ENCODE measurements at places on chromosomes 12 and 14.

- DNase-seq: peak; percentile 55
Observed at GRCh38 chr14:106694638-106695393, 1168.4 kb downstream of the TMEM121 start.

- DNase-seq: no peak
Observed at GRCh38 chr12:132159555-132160003, 15.3 kb downstream of the NOC4L start.

GRCh38 chr12:113473942-113474341 lies 2.3 kb upstream of the LHX5 start:
- no peak for DNase-seq

DNA sequence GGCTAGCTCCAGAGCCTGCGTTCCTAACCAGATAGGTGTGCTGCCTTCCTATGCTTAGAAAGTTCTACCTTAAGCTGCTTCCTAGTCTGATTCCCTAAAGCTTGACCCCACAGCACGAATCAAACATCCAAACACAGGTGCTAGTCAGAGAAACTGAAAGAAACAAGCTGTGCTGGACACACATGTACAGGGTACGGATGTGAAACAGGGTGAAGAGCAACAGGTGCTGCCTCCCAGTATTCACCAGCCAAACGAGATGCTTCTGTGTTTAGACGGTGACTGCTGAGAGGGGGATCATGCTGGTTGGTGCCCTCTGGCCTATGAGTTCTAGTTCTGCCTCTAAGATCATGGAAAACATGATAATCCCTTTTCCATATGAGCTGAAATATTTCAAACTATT lies 105.3 kb downstream of the GRIP1 start:
- no peak for DNase-seq

GRCh38 chr14:102951034-102951433 lies 28.6 kb downstream of the AMN start:
- DNase-seq: no peak

DNA sequence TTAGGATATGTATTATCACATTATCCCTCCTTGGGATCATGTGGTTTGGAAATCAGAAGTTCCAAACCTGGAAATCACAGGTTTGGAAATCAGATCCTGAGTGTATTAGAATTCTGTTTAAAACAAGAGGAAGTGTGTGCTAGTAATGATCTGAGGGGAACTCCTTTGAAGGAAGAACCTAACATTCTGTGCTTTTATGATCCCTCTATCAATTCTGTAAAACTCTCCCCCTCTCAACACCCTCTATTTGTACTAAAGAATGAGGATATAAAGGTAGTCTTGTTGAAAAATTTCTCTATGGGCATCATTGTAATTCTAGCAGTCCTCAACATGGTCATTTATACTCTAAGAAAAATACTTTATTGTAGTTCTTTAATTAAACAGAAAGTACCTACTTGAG lies 97.4 kb downstream of the SRGAP1 start:
- DNase-seq: no peak

GRCh38 chr12:3427956-3428355 lies 63.0 kb upstream of the PRMT8 start:
- no peak for DNase-seq

GRCh38 chr12:97466000-97466399 lies 3.4 kb downstream of the RMST start:
- no peak for DNase-seq

DNA sequence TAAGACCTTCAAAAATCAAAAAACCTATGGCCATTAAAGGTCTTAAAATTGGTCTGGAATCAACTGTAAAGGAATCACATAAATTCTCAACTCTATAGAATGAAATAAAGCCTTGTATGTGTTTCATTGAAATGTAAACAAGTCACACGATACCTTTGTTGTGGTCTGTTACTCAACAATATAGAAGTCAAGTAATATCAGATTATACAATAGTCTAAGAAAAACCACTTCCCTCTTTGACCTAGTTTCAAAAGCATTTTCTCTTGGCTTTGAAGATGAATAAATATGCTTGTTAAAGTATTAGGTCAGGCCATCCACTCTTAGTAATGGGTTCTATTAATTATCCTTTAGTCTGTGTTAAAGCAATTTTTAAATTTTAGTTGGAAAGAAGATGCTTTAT lies 79.8 kb upstream of the DIO2 start:
- DNase-seq: no peak

DNA sequence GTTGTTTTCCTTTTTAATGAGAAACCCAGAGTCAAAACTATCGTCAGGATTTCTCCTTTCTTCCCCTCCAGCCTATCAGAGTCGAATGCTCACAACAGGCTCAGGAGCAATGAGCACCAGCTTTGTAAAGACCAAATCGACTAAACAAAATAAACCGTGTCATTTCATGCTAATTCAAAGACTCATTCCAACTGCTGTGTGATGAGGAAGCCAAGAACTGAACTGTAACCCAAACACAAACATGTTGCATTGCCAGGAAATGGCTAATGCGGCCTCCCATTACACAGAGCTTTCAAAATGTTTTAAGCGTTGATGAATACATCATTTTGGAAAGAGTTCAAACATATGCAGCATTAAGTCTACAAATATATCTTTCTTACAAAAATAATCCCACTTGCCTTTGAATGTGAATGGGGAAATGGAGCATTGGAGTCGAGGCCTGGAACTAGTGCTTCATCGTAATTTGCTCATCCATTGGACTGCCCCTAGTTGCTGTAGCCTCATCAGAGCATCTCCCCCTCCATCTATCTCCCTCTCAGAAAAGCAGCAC lies 349.5 kb downstream of the GXYLT1 start:
- no peak for DNase-seq

- DNase-seq: no peak
Observed at GRCh38 chr12:49483619-49484018, 55.2 kb upstream of the KCNH3 start.

DNA sequence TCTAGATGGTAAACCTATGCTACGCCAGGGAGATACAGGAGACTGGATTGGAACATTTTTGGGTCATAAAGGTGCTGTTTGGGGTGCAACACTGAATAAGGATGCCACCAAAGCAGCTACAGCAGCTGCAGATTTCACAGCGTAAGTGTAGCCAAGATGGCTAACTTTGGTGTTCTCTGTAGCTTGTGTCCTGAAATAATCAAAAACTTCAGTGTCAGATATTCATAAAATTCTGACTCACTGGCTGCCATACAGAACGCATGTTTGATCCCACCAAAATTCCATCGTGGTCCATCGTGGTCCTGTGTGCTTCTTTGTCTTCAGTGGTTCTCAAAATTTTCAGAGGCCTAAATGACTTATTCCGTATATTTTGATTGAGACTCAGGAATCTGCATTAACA lies 1.3 kb downstream of the STRAP start:
- no peak for DNase-seq

- no peak for DNase-seq
Observed at GRCh38 chr12:12745576-12746211, 28.5 kb downstream of the CDKN1B start.

DNA sequence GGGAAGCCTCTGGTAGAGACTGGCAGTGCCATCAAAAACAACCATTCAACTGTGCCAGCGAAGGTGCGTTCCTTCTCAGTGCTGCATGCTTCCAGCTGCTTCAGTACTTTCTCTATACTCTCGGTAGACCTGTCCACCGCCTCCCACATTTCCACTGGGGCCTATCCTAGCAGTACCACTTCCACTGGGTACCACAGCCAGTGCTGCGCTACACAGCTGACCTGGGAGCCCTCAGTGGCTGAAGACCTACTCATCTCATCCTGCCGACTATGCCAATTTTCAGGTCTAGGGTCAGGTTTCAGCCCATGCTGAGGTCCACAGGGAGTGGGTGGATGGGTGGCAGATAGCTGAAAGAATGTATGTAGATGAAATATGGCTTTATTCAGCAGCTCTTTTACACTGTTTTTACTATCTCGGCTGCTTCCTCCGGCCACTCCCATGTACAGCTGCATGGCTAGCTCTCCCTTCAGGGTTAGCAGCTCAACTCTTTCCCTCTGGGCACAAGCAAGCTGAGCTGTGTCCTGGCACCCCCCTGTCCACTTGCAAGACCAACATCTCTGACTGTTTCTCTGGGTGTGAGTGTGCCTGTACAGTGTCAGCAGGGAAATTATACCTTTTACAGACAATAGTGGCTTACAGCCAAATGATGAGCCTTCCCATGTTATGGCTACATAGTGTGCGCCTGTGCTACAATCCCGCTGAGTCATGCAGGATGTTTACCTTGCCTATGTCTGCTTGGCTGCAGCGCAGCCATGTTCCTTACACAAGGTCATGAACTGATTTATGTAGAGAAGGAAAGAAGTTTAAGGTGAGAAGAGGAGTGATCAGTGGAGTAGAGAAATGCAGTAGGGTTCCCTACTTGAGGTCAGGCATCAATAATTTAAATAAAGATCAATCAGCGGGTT lies 125.7 kb upstream of the DDHD1 start:
- DNase-seq: no peak

GRCh38 chr12:95862038-95862437 lies 3.3 kb downstream of the SNRPF start:
- DNase-seq: no peak

DNA sequence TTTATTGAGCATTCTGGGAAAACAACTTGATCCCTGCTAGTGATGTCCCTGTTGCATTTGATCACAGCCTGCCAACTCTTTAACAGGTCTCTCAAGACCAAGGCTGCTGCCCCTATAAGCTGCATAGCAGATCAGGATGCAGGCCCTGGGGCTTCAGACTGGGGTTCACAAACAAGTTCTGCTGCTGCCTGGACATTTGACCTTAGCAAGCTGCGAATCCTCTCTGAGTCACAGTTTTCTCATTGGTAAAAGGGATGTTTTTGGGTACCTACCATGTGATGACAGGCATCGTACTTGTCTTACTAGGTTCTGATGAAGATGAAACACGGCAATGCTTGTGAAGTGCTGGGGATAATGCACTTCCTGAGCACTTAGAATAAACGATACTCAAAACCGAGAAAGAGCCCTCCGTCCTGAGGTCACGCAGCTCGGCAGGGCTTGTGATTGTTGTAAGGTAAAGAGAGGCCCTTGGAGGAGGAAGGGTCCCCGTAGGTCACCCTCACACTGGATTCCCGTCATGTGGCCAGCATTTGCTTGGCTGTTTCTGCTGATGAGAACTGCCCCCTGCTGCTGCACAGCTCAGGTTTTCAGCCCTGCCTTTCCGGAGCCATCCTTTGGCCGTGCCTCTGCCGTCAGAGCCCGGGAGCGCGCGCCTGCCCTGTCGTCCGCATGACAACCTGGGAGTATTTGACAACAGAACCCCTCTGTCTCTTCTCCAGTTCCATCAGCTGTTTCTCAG lies 39.1 kb downstream of the TSPAN9 start:
- DNase-seq: no peak

DNA sequence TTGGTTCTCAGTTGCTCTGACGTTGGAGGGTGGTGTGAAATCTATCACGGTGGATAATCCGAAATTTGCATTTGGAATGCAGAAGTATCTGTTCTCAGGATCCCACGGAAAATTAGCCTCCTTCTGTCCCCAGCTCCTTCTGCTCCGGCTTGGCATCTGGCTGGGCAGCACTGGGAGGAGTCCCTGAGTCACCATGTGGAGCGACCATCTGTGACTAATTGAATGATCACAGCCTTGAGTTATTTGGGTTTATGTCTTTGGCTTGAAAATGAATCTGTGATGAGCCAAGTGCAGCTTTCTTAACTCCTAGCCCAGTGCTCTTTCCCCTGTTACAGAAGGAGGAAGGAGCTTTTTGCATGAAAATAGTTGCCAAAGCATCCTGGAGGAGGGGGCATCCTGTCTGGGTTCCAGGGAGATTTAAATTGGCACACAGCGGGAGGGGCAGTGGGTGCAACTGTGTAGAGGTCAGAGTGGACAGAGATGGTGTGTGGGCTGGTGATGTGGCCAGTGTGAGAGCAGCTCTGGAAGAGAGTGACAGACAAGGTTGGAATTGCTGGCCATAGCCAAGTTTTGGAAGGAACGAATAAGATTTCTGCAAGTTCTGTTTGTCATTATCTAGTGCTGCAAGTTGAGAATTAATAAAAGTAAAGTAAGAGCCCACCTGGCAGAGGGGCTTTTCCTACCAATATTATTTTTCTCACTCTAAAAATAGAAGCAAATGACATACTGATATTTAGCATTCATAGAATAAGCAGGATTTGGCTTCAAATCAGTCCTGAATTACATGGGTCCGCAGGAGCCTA lies 74.4 kb downstream of the SLC24A4 start:
- DNase-seq: no peak

GRCh38 chr12:59452746-59453145 lies 143.1 kb upstream of the SLC16A7 start:
- no peak for DNase-seq

DNA sequence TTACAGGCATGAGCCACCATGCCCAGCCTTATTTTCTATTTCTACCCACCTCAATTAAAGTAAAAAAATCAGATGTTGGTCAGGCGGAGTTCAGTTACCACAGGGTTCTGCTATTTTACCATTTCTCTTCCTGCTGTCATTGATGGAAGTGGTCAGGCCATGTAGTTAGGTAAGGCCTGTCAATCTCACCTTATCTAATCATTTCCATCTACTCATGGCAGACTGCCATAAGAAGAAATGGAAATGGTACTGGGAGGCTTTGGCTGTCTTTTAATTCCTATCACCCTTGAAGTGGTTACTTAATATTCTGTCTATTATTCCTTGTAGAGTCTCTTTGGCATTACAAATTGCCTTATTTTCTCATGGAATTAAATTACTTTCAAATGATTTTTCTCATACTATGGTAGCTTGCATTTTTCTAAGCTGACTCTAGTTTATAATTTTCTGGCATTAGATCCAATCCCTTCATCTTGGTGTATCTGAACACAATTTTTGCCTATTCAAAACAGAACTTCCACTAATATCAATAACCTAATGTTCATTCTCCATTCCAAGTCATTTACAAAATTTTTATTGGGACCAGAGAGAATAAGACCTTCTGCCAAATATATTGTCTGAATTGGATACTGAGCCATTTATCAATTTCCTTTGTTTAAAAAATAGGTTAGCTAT lies 198.7 kb downstream of the DACT1 start:
- no peak for DNase-seq

GRCh38 chr12:124452576-124453331 lies 114.7 kb downstream of the NCOR2 start:
- DNase-seq: no peak

GRCh38 chr12:31807773-31808097 lies 78.9 kb upstream of the AMN1 start:
- no peak for DNase-seq

DNA sequence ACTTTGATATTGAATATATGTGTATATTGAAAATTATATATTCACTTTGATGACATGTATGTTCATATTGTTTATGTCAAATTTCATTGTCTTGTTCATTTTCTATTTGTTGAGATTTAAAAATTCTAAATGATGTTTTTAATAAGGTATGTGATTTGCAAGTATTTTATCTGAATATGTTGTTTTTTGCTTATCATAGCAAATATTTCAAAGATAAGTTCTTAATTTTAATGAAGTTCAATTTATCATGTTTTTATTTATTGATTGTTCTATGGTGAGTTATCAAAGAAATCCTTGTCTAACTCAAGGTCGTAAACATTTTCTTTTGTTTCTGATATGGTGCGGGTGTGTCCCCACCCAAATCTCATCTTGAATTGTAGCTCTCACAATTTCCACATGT lies 45.2 kb downstream of the OR9K2 start:
- no peak for DNase-seq

DNA sequence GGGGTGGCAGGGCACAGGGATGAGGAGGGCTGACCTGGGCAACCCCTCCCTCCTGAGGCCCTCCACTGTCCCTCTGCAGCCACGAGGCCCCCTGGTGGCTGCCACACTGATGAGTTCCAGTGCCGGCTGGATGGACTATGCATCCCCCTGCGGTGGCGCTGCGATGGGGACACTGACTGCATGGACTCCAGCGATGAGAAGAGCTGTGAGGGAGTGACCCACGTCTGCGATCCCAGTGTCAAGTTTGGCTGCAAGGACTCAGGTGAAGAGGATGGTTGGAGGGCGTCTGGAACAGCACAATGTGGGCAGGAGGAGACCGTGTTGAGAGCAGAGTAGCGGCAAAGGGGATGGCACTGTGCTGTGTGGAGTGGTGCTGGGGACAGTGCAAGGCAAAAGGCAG lies 25.7 kb upstream of the LRP1-AS start:
- DNase-seq: no peak
